ENCODE measurements at places on chromosomes 3 and 15. TPM values are rescaled to one million over a fixed set of nuclear protein-coding genes. Genes with fewer than 3 reads are reported as not detected.

DNA sequence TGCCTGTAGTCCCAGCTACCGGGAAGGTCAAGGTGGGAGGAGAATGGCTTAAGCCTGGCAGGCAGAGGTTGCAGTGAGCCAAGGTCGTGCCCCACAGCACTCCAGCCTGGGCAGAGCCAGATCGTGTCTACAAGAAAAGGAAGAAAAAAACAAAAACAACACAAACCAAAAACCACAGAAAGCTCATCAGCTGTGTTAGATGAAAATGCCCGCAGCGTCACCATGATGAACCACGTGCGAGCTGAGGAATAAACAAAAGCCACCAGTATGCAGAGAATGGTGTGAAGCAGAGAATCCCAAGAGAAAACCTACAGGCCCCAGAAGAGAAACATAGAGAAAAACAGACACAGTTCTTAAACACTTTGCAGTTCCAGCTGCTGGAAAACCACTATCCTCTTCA is 19.7 kb upstream of the TM4SF19 start:
- DNase-seq: no peak

DNA sequence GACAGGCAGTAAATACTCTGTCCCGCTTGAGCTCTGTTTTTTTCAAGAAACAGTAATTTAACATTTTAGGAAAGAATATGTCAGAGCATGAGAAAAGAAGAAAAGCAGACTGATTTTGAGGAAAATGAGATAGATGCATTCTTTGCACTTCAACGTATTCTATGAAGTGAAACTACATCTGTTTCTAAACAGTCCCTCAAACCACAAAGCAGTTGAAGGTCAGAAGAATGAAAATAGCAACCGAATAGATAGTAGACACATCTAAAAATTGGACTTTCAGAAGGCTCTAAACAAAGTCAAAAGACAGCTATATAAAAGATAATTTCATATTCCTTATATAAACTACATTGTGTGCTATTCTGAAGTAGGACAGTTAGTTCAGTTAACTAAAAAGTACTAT is 172.6 kb upstream of the LRRC3B start:
- no peak for DNase-seq

DNA sequence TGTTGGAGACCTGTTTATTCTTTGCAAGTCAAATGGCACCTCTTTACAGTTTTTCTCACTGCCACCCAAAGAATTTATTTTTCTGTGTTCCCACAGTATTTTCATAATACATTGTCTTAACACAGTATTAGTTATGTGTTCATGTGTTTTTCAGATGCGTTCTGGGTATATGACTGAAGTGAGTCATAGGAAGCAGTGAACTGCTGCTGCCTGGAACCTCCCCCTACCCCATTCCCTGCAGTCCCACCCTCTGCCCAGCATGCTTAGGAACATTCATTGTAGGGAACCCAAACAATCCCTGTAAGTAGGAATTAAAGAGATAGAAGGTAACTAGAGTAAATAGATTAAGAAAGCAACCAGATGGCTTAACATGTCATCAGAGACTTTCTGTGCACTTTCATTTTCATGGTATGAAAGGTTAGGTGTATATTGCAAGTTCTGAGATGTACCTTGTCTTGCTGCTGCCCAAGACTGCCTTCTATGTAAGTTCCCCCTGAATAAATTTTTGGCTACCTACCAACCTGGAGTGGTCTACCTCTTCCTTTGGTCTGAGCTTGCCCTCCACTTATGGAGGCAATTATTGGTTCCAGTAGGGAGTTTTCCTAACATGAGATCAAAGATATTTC is 21.9 kb upstream of the SQOR start:
- DNase-seq: no peak

DNA sequence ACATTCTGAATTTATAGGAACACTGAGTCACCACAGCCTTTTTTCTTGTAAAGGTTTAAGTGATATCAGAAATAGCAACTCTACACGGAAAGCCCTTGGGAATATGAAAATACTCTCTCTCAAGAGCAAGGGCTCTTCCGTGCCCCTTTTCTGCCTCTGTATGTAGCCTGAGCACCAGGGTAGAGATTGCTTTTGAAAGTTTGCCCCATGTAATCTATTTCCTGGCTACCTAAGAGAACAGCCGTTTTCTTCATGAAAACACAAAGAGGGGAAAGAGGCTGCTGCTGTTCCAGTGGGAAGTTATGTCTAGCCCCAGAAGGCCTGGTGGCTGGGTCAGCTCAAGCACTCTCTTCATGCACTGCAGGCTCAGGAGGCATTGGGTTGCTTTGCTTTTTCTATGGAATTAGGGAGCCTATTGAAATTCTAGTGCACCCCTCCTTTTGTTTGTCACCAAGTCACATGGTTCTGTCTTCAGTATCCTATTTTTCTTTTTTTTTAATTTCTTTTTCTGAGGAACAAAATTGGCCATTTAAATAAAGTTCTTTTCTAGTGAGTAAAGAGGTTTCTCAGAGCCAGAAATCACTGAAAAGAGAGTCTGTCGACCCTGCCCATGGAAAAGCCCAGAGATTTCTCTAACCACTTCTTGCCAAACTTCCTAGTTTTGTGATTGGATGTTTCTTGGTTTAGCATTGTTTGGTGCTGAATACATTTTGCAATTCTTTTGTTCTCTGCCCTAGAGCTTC is 39.5 kb downstream of the TIGIT start:
- no peak for DNase-seq

DNA sequence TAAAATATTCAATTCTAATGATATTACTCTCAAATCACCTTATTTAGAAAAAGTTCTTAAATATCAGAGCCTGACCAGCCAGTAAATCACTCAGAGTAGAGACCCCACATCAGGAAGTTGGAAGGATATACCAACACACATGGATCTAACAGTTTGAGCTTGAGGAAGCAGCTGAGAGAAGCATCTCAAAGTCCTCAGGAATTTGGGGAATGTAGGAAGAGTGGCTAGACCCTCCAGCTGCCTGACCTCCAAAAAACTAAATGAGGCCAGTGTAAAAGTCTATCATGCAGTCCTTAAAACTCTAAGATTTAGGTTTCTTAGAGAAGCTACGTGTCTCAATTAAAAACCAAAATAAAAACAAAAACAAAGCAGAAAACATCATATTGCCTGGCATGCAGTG is 55.4 kb downstream of the SETD2 start:
- DNase-seq: no peak

DNA sequence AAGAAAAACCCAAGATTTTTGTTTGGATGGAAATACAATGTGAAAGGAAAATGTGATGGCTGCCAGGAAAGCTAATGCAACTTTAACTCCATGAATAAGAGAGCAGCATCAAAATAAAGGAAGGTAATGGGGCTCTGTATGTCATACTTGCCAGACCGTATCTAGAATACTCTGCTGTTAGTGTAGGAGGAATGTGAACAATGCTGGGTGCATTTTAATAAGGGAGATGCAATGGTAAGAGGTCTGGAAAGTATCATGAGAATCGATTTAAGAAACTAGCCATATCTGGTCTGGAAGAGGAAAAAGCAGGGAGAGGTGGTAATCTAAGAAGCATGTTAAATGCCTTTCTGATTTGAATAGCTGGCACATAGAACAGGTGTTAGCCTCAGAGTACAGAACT is 239.6 kb downstream of the GBE1 start:
- no peak for DNase-seq

- DNase-seq: no peak
These were observed 140.2 kb upstream of the SETMAR start for GRCh38 chr3:4163011-4163410.

- DNase-seq: no peak
These were observed 19.7 kb upstream of the LMOD3 start for GRCh38 chr3:69142090-69142489.

- no peak for DNase-seq
These were observed 722 bp upstream of the CYP8B1 start for GRCh38 chr3:42876401-42876800.

RBPMS2 gene
- polyA plus RNA-seq: 0.20 TPM

THSD4 gene
- not detected for polyA plus RNA-seq

AQP9 gene
- polyA plus RNA-seq: 0.28 TPM

P2RY1 gene
- polyA plus RNA-seq: 1.2 TPM

NUSAP1 gene
- polyA plus RNA-seq: 310 TPM

SLC28A1 gene
- polyA plus RNA-seq: not detected

NT5DC2 gene
- polyA plus RNA-seq: 31.2 TPM

Data from GM12878 (cell line).